ENCODE measurements at places on chromosomes 4 and X.

- H3K27ac ChIP-seq, result no peak overlapping the region
- no peak for DNase-seq
- no peaks in the 10 kb centered on the region for H3K36me3 ChIP-seq
These were observed 628.9 kb downstream of the TLL1 start for GRCh38 chr4:166501941-166502382.

GRCh38 chr4:138627096-138627495 lies 384.9 kb upstream of the SLC7A11 start:
- H3K4me1 ChIP-seq, result no peaks in the 10 kb centered on the region
- no peaks in the 10 kb centered on the region for H3K36me3 ChIP-seq
- no peak for DNase-seq

DNA sequence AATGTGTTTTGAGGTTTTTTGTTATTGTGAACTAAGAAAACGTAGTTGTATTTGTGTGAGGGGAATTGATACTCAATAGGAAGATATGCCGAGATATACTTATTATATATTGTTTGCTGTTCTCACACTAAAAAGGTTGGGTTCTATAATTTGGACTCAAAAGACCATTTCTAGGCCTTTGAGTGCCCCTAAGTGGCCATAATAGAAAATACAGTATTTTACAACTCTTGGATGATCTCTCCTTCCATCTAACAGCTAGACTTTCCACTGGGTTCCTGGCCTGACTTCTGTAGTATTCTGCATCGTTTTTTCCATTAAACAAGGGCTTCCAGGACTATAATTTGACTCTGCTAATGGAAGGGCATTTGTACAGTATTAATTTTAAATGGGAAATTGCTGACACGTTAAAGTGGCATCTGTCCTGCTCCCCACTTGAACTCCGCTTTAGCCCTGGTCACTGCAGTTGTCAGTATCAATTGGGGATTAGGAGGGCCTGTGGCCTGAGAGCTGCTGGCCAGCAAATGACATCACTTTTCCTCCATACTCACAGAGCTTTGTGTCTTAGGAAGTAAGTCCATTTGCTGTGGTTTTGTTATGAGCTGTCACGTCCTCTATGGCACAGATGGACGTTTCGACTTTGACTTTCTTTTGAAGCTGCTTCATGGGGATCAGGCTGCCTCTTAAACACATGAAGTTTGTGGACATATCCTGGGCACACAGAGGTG lies 176.9 kb downstream of the SLIT2 start:
- H3K27me3 ChIP-seq, result no peaks in the 10 kb centered on the region
- DNase-seq, result no peak
- H3K36me3 ChIP-seq, result no peaks in the 10 kb centered on the region
- H3K4me1 ChIP-seq, result no peaks in the 10 kb centered on the region

- H3K4me3 ChIP-seq, result no peak overlapping the region
- no peaks in the 10 kb centered on the region for H3K36me3 ChIP-seq
- H3K27me3 ChIP-seq, result no peaks in the 10 kb centered on the region
- H3K4me1 ChIP-seq, result peaks cover 9% of the 10 kb centered on the region
- DNase-seq, result no peak
These were observed 15.1 kb upstream of the CAMK2D start for GRCh38 chr4:113776679-113777078.

- no peak overlapping the region for H3K27ac ChIP-seq
- H3K4me3 ChIP-seq, result no peak overlapping the region
- no peaks in the 10 kb centered on the region for H3K36me3 ChIP-seq
- no peak for DNase-seq
- H3K27me3 ChIP-seq, result no peaks in the 10 kb centered on the region
These were observed 66.4 kb upstream of the HHIP start for GRCh38 chr4:144579411-144580030.
